ENCODE measurements at places on chromosomes 12 and 14.

- DNase-seq = no peak
Measured at GRCh38 chr12:14410841-14411569, 45.5 kb downstream of the ATF7IP start.

- DNase-seq = no peak
Measured at GRCh38 chr12:117231750-117232149, 41.5 kb upstream of the FBXO21 start.

DNA sequence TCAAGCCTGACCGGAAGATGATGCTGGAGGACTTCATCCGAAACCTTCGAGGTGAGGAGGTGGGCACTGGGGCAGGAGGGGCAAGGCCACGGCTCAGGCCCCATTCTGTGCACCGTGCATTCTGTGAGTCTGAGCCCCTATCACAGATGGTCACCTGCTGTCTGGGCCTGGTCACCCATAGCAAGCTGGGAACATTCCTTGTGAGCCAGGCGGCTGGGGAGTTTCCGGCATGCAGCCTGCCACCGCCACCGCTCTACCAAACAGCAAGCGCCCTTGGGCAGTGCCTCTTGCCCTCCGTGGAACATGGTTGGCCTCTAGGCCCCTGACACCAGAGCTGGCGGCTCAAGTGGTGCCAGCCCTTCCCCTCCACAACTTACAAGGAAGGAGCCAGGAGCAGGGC lies 56.3 kb downstream of the SLC6A12 start:
- no peak for DNase-seq

DNA sequence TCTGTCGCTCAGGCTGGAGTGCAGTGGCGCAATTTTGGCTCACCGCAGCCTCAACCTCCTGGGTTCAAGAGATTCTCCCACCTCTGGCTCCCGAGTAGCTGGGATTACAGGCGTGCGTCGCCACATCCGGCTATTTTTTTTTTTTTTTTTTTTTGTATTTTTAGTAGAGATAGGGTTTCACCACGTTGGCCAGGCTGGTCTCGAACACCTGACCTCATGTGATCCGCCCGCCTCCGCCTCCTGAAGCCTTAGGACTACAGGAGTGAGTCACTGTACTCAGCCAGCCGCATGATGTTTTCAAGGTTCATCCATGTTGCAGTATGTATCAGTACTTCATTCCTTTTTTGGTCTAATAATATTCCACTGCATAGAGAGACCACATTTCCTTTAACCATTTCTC lies 2.4 kb upstream of the RNF34 start:
- DNase-seq = no peak

DNA sequence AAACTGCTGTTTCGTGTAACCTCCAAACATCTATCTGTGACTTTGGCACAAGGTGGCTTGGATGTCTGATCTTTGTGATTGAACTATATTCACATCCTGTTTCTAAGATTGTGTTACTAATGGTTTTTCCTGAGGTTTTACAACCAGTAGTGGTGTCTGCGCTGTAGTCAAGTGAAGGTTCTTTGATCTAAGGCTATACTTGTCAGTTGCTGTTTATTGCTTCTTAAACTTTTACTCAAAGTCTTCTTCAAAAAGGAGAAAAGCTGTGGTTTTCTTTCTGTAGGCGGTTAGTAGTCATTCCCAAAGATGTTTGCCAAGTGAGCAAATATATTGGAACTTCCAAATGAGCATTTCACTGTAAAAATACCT lies 12.3 kb upstream of the CALM1 start:
- DNase-seq = no peak

DNA sequence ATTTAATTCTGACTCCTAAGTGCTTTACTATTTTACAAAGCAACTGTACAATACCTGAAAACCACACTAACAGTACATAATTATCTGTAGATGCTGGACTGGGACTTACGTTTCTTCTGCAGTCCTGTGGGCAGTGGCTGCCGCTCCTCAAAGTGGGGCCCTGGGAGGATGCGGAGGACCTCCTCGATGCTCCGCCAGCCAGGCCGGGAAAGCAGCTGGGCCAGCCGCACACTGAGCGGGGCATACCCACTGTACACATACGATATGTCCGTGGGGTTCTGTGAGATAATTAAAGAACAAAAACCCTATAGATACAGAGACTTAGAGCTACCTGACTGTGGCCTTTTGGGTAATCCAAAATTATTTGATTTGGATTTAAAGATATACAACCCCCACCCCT lies 6.8 kb upstream of the DIABLO start:
- DNase-seq = no peak

DNA sequence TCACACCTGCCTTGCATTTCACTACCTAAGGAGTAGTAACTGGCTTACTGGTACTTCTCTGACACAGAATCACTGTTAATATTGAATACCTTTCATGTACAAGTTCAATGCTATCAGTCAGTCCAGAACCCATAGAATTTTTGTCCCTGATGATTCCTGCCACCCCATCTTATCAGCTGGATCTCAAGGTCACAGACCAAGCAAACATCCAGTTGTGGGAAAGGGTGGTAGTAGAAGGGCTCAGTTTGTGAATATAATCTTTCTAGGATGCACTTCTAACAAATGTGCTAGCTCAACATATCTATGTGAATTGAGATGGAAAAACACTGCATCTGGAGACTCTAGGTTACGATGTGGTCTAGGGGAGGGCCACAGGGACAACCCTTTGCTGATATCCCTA lies 14.1 kb downstream of the PPP1CC start:
- no peak for DNase-seq
